ENCODE measurements at places on chromosomes 12 and 14.

- no peak for DNase-seq
These were observed 173.2 kb downstream of the SUDS3 start for GRCh38 chr12:118549510-118549980.

DNA sequence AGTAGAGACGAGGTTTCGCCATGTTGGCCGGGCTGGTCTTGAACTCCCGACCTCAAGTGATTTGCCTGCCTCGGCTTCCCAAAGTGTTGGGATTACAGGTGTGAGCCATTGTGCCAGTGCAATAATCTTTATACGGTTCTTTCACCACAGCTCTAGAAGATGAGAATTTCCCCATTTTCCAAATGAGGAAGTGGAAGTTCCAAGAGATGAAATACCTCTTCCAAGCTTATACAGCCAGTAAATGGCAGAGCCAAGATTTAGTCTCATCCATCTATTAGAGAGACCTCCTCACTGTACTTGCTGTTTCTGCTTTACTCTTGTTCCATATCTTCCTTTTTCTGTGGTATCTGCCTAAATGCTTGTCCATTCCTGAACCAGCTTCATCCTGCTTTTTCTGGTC is 3.1 kb upstream of the LMNTD1 start:
- no peak for DNase-seq

DNA sequence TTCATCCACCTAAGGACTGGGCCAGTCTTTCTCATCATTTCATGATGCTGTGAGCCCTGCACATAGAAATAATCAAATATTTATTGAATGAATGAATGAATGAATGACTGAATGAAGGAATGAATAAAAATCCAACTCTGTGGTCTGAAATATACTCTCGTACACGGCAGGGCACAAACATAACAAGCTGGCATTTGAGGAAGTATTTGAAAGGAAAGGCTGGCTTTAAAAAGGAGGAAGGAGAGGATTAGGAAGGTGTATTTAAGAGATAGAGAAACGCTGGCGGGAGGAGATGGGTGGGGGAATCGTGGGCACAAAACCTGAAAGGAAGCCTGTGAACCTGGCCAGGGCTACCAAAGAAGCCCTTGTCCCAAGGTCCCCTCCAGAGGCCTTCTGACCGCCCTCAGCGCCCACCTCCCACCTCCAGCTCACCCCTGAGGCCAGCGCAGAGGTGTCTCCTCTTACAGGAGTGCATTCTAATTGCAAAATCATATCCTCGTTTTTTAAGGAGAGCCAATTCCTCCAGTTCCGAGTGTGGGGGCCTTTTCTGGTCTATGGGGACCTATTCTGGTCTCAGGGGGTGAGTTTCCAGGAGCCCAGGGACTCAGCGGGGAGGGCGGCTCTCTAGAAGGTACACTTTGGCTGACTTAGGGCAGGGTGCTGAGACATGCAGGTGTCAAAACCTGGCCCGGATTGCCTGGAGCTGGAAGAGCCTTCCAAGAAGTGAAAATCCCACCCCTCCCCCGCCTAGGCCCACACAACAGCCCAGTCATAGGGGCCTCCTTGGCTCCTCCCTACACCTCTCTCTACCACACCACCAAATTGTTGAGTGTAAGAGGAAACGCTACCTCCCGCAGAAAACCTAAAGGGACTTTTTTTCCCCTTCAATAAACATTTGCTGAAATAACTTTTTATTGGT is 8.7 kb upstream of the JDP2 start:
- peak; percentile 46 for DNase-seq

DNA sequence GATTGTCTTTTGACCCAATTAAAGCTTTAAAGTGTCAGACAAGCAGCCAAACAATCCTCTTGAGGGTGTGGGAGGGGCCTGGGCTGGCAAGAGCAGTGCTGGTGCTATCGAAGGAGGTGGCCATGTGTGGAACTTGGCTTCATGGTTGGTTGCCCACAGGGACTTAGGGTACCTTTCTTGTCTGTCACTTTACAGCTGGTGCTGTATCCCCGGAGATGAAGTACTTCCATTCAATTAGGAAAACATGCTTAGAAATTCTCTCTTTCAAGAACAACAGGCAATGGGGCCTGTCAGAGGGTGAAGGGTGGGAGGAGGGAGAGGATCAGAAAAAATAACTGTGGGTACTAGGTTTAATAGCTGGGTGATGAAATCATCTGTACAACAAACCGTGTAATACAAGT is 86.5 kb downstream of the DAAM1 start:
- peak; percentile 21 for DNase-seq

- DNase-seq = no peak
These were observed 87.8 kb downstream of the NEDD1 start for GRCh38 chr12:96994900-96995299.

DNA sequence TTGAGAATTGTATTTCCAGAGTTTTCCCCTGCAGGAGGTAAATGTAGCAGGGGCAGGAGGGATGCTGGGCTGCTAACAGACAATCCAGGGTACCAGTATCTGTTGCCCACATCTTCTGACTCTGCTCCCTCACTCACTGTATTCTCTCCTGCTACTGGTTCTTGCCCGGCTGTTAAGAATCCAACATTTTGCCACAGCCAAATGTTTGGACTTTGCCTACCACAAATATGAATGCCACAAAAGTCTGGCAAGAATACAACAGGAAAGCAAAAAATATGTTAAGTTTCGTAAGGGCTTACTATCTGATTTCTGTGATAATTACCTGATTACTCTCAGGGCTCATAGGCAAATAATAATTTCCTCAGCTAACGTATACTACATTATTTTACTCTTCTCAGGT is 160.0 kb downstream of the BCAT1 start:
- DNase-seq = no peak

- DNase-seq = no peak
These were observed 18.0 kb downstream of the ZFYVE21 start for GRCh38 chr14:103733651-103734050.

GRCh38 chr12:57514720-57515407 is 5.5 kb downstream of the DDIT3 start:
- no peak for DNase-seq

- no peak for DNase-seq
These were observed 46.7 kb downstream of the GXYLT1 start for GRCh38 chr12:42097971-42098370.

- no peak for DNase-seq
These were observed 104.4 kb downstream of the FOXA1 start for GRCh38 chr14:37490607-37491006.

GRCh38 chr14:103488960-103489359 is 33.7 kb downstream of the CKB start:
- no peak for DNase-seq

DNA sequence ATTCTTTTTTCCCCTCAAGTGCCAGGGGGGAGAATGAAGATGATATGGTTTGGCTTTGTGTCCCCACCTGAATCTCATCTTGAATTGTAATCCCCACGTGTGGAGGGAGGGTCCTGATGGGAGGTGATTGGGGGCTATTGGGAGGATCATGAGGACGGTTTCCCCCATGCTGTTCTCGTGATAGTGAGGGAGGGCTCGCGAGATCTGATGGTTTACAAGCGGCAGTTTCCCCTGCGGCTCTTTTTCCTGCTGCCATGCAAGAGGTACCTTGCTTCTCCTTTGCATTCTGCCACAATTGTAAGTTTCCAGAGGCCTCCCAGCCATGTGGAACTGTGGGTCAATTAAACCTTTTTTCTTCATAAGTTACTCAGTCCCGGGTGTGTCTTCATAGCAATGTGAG is 173.7 kb downstream of the CAND1 start:
- no peak for DNase-seq

DNA sequence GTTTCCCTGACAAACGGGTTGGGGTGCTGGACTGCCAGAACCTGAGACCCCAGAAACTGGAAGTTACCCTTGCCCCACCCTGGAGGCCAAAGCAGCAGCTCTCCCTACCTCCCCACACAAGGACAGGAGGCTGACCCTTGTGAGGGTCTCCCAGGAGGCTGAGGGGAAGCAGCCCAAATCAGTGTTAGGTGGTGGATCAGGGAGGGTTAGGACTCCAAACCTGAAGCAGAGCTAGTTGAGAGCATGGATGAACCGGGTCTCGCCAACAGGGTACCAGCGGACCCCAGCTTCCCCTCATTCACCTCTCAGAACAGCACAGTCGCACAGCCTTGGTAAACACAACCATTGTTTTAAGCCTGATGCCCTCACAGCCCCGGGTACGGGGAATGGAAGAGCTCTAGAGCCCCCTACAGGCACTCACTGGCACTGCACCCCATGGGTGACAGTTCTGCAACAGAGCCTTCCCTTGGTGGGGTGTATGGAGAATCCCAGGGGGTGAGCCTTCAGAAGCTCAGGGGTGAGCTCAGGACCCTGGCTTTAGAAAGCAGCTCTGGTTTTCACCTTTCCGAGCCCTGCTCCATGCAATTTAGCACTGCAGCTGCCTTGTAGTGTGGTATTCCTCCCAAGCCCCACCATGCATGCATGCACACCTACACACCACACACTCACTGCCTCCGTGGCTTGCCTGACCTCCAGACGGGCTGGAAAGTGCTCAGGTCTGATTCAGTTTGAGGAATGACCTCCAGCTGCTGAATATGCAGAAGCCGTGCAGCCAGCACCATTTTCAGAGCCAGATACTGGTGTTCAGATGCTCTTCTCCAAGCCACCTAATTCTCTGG is 11.2 kb downstream of the ESRRB start:
- peak; percentile 77 for DNase-seq

DNA sequence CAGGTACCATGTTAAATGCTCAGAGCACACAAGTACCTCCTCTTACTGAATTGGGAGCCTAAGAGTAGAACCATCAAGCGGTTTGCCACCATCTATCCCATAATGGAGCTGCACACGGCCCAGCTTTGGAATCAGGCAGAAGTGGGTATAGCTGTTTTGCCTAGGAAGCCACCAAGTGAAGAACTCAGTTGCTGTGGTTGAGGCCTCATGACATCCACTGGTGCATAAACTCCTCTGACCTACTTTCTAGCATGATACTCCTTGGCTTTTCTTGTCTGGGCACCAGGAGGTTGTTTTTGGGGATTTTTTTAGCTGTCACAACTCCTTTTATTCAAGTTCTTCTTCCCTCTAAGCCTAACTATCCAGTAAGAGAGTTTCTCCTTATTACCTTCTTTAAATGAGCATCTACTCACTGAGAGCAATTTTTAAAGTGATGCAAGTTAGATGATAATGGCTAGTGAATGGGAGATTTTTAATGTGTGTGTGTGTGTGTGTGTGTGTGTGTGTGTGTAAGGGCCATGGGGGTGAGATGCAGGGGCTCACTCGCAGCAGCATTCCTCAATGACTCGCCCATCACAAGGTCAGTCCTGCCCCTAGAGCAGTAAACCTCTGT is 20.9 kb upstream of the KRAS start:
- DNase-seq = no peak

DNA sequence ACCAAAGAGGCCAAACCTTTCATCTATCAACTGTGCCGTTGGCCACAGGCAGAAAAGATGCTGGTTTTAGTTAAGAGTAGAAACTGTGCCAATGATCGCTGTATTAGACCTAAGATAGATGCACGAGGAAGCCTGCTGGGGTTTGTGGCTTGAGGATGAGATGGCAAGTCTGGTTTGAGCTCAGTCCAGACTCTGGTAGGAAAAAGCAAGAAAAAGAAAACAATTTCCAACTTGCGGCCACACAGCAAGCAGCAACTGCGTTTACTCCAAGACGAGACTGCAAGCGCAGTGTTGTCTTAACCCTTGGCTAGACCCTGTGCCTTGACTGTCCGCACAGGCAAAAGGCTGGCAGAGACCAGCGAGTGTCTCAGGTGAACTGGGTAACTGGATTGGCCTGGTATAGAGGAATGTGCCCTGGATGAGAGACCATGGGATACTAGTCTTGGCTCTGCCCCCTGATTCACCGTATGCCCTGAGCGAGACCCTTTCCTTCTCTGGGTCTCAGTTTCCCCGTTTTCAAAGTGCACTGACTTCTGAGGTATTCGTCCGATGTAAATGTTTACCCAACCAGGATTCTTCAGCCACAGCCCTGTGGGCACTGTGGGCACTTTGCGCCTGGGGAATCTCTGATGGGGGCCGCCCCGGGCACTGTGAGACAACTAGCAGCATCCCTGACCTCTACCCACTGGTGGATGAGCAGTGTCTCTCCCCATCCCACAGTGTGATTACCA is 113.4 kb downstream of the DICER1 start:
- no peak for DNase-seq

GRCh38 chr12:33710548-33710947 is 270.9 kb upstream of the SYT10 start:
- no peak for DNase-seq

Measured in MCF 10A (cell line).